ENCODE measurements at places on chromosomes 13 and 19.
A peak's percentile ranks its signal among the peaks of the same experiment; 100 is the strongest.

DNA sequence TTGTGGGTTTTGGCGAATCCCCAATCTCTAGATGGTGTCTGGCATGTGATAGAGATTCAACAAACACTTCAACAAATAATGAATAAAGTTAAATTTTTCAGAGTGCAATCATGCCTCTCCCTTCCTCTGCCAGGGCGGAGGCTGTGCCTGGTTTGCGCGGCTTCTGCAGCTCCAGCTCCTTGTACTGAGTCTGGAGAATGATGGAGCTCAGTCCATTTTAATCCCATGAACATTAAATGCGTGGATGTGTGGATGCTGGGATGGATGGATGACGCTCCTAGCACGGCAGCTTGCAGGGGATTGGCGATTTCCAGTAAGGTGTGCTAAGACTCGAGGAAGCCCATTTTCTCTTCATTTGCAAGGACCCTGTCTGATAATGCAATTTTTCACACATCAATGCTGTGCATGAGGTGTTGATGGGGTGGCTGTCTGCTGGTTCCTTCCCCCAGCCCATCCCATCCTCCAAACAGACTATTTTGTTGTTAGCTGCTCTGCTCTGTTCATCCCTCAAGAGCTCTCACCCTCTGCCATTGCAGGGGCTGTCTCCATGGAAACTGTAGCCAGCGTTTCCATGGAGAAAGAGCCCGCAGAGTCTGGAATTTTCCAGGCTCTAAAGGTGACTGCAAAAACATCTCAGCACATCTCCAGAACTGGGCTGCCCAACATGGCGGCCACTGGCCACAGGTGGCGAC is 92.6 kb upstream of the PEG3 start:
- no peak for DNase-seq

DNA sequence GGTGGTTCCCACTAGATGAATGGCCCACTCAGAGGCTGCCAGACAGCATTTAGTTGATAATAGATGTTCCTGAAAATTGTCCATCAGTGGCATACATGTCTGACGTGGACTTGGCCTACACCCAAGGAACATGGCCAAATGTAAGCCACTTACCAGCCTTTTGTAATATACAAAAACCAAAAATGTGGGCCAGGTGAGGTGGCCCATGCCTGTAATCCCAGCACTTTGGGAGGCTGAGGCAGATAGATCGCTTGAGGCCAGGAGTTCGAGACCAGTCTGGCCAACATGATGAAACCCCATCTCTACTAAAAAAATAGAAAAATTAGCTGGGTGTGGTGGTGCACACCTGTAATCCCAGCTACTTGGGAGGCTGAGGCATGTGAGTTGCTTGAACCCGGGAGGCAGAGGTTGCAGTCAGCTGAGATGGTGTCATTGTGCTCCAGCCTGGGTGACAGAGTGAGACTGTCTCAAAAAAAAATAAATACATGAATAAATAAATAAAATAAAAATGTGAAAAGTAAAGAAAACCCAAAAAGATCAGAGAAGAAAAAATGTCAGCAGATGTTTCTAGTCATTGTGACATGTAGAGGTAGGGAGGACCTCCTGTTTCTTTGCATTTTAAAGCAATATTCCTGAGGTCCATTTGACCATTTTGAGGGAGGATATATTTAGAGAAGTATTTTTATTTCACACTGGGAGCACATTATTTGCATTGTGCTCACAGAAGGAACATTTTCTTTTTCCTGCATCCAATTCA is 7.1 kb upstream of the WTIP start:
- no peak for DNase-seq

- DNase-seq, result peak; percentile 91
Measured at GRCh38 chr19:3185461-3186159, at the start of gene NCLN. NCLN (plus strand) TSS chr19:3185930; CDS start chr19:3186031, 101 bp downstream.

GRCh38 chr19:10815007-10815536 is 20.9 kb downstream of the TMED1 start:
- no peak for DNase-seq

GRCh38 chr19:17348700-17349099 is 11.3 kb downstream of the GTPBP3 start:
- DNase-seq, result peak; percentile 59

GRCh38 chr13:79988573-79988972 is 352.4 kb downstream of the SPRY2 start:
- DNase-seq, result peak; percentile 39

DNA sequence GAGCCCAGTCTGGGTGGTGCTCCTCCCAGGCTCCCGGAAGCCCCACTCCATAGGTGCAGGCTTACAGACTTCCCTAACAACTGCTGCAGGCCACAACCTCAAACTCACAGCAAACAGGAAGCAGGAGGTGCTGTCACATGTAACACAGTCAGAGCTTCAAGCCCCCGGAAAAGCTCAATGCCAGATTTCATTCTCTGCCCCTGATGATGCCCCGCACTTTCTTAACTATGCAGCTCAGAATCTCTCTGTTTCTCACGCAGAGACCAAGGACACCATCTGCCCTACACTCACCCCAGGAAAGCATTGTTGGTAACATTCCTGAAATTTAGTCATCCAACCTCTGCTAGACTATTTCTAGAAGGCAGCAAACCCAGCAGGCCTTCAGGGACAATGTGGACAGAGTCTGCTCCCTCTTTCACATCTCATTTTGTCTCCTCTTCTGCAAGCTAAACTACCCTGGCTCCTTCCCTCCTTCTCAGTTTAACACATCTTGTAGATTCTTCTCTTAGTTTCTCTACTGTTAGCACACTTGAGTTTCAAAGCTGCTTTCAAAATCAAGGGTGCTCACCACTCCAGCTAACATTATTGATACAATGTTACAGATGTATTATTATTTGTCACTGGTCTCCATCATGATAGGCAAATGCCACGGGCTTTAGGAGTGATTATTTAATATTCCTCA is 162.5 kb downstream of the KCTD12 start:
- peak; percentile 91 for DNase-seq

DNA sequence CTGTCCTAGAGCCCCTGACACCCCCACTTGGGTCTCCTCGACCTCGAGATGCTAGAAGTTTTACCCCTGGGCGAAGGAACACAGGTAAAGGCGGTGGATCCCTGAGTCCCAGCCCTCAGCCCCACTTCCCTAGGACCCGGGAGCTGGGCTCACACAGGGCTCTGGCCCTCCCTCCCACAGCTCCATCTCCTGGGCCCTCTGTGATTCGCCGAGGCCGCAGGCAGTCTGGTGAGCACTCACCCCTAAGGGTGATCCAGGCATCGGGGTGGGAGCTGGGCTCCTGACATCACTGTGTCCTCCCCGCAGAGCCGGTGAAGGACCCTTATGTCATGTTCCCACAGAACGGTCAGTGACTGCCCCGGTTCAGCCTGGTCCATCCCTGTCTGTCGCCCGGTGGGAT is 8.3 kb downstream of the PLEKHG2 start:
- no peak for DNase-seq

DNA sequence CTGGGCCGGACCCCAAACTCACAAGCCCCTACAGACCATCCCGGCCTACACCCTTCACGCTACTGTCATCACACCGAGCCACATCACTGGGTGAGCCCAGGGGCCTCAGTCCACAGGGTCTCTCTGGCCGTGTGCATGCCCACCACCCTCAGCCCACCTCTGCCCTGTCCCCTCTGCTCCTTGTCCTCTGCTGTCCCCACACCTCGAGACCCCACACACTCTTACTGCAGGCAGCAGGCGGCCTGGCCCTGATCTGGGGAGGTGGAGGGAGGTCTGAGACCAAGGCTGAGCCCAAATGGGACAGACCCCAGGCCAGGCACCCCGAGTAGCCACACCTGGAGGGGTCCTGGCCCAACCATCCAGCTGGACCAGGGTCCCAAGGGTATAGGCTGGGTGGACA is 35.2 kb downstream of the PEPD start:
- DNase-seq, result no peak

DNA sequence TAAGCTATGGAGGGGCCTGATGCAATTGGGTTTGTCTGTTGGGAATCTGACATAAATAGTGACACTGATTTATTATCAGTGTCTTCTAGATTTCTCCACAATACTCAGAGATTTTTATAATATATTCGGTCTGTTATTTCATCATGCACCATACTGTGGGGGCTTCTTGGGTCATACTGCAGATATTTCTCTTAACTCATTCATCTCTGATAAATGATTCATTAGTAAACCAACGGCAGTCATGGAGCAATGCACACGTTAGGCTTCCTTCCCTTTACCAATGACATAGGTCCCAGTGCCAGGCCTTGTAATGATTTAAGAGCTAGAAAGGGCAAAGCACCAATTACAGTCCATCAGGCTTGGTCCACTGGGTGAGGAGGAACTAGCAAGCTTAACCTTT is 53.6 kb downstream of the FAM216B start:
- DNase-seq, result peak; percentile 61

DNA sequence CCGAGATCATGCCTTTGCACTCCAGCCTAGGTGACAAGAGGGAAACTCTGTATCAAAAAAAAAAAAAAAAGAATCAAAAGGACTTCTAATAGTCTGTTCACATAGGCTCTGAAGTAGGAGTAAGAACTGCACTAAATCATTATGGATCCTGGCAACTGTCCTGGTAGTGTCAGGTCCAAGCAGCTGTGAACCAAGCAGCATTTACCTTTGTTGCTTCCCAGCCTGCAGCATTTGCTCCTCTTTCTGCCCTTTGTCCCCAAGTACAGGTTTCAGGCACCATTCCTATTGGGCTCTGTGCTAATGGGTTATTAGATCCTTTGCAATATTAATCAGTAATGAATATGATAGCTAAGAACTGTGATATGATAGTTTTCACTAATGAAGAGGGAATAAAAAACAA is 77.4 kb upstream of the NBEA start:
- peak; percentile 18 for DNase-seq

GRCh38 chr13:97849305-97849704 is 104.2 kb upstream of the IPO5 start:
- DNase-seq, result peak; percentile 31

GRCh38 chr19:1751367-1752008 is 1.8 kb upstream of the ONECUT3 start:
- no peak for DNase-seq

- peak; percentile 94 for DNase-seq
Measured at GRCh38 chr19:9075064-9075949, 11.6 kb upstream of the OR1M1 start.

- DNase-seq, result no peak
Measured at GRCh38 chr19:49186108-49186507, 28.5 kb downstream of the TRPM4 start.

DNA sequence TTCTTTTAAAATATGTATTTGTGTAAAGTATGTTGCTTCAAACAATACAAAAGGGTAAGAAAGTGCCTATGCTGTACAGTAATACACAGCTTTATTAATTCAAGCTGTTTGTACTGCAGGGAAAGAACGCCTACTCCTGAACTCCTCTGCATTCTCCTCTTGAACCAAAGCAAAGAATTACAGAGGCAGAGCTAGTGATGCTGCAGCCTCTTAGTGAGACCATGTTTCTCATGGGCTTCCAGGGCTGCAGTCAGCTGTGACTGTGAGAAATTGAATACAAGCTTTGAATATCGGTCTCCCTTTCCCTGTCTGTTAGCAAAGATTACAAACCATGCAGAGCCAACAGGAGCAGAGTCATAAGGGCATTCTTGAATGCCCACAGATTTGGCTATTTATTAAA is 248.5 kb downstream of the SLITRK1 start:
- no peak for DNase-seq

DNA sequence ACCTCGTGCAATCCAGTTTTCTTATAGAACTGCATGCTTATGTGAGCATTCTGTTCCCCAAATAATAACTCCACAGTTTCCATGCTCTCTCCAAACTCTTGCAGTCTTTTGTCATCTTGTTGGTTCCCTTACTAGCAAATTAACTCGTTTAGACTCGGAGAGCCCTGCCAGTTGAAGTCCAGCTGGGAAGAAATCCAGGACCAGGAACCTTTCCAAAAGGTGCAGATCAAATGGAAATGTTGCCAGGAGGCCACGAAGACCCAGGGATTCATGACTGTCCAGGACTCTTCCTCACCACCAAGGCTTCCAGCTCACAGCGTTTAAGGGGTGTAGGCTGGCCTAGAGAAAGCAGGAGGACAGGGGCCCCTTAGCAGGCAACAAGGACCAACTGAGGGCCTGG is 2.1 kb upstream of the TDRD12 start:
- DNase-seq, result no peak

DNA sequence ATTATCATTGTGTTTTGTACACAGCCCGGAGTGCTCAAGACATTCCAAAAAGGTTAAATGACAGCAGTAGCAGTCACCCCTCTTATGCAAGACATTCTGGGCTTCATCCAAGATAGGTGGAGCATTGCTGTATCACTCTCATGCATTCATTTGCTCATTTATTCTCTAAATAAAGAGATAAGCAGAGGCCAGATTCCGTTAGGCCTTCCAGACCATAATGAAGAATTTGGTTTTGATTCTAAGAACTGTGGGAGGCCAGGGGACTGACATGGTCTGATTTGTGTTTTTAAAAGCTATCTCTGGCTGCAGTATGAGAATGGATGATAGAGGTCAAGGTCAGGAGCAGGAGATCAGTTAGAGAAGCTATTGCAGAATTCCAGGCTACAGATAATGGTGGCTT is 145.8 kb downstream of the KCNRG start:
- peak; percentile 24 for DNase-seq

- no peak for DNase-seq
Measured at GRCh38 chr19:31436121-31436776, 87.0 kb upstream of the TSHZ3 start.

GRCh38 chr13:46289260-46289955 is 77.7 kb downstream of the LRRC63 start:
- no peak for DNase-seq

GRCh38 chr13:109101550-109102144 is 472.2 kb downstream of the MYO16 start:
- no peak for DNase-seq

All from fibroblast of upper back skin (primary cell).